ENCODE measurements at places on chromosomes 2 and 18.

DNA sequence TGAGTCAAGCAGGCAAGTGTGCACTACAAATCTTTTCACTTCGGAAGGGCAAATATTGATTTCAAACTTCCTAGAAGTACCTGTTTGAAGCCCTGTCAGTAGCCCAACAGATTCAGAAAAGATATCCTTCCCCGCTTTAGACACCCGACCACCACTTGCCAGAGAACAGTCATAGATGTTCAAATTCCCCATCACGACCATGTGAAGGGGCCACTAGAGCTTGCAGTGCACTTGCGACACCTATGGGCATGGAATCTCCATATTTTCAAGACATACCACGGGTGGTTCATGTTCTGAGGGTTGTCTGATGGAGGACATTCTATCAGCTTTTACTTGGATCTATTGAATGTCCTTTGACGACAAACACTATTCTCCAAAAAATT is 23.8 kb downstream of the GNLY start:
- no peak for DNase-seq

DNA sequence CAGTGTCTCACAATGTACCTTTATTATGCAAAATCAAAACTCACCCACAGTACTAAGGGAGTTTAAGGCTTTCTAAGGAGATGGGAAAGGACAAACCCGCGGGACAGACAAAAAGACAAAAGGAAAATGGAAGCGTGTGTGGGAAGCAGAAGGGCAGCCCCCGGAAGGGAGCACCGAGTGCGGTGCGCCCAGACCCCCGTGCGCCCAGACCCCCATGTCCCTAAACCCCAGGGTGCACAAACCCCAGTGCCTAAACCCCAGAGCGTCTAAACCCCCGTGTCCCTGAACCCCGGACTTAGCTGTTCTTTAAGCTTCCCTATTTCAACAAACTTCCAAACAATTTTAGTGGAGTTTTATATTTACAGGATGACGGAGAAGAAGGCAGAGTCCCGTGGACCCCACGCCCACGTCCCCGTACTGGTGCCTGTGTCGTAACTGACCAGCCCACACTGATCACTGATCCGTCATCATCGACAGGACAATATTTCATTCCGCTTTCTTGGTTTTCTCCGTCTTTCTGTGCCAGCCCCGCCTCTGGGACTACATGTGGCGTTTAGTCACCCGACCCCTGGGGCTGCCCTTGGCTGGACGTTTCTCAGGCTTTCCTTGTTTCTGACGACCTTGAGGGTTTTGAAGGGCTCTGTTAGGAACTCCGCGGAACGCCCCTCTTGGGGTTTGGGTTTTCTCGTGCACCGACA is 76.9 kb downstream of the RTP5 start:
- no peak for DNase-seq

DNA sequence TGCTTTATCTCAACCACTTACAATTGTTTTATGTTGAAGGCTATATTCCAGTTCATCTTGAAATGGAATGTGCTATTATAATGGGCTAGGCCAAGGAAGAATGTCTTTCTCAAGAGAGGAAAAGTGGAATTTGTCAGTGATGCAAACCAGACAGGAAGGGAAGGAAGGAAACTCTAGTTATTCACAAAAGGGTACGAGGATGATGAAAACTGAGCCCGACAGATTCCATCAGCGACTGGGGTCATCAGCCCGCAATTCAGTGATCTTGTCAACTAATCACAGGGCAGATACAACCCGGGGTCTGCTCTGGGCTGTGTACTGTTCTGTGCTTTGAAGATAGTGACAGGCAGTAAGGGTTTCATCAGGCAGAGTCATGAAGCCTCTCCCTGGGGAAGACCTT is 23.4 kb upstream of the LYPD6 start:
- DNase-seq, result no peak

GRCh38 chr18:14747513-14748474 is at the start of gene ANKRD30B:
ANKRD30B (plus strand) TSS chr18:14748172; CDS start chr18:14748420, 248 bp downstream.
- no peak for DNase-seq

- no peak for DNase-seq
These were observed 26.6 kb upstream of the ACVR1 start for GRCh38 chr2:157902692-157903091.

- no peak for DNase-seq
These were observed 818.9 kb upstream of the ACVR2A start for GRCh38 chr2:147025646-147026585.

DNA sequence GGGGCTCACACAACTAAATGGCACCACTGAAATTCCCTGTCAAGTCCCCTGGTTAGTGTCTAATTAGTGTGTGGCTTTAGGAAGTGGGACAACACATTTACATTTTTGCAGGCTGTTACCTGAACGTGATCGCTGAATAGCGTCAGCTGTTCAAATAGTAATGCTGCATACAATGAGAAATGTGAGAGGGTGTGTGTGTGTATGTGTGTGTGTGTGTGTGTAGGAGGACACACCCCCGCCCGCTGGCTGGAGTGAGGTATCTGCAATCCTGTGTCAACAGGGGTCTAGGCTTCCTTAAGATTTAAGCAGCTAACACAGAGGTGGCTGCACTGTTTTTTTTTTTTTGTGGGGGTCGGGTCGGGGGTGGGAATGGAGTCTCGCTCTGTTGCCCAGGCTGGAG is 4.8 kb upstream of the LYPD6B start:
- no peak for DNase-seq

GRCh38 chr2:162581959-162582798 is 238.2 kb downstream of the GCA start:
- DNase-seq, result no peak

- no peak for DNase-seq
These were observed 15.4 kb downstream of the CEP68 start for GRCh38 chr2:65071499-65072180.

- DNase-seq, result no peak
These were observed 54.3 kb downstream of the TTC32 start for GRCh38 chr2:19847486-19847885.

- no peak for DNase-seq
These were observed 37.2 kb downstream of the SLC14A2 start for GRCh38 chr18:45652303-45653080.

DNA sequence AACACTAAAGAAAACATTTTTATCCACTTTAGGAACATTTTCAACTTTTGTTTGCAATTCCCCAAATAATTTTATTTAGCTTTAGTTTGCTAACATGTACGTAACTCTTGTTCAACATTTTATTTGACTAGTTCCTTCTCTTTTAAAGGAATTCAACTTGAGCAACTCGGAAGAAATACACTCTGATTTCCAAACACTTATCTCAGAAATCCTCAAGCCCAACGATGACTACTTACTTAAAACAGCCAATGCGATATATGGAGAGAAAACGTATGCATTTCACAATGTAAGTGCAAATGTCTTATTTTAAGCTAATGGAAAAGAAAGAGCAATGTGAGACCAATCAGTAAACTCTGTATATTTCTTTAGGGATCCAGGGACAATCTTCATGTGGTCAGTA is 10.1 kb downstream of the SERPINB10 start:
- no peak for DNase-seq

- no peak for DNase-seq
These were observed 35.9 kb downstream of the MYO1B start for GRCh38 chr2:191280834-191281756.

GRCh38 chr2:96148410-96149217 is 3.4 kb upstream of the DUSP2 start:
- DNase-seq, result peak; percentile 99

DNA sequence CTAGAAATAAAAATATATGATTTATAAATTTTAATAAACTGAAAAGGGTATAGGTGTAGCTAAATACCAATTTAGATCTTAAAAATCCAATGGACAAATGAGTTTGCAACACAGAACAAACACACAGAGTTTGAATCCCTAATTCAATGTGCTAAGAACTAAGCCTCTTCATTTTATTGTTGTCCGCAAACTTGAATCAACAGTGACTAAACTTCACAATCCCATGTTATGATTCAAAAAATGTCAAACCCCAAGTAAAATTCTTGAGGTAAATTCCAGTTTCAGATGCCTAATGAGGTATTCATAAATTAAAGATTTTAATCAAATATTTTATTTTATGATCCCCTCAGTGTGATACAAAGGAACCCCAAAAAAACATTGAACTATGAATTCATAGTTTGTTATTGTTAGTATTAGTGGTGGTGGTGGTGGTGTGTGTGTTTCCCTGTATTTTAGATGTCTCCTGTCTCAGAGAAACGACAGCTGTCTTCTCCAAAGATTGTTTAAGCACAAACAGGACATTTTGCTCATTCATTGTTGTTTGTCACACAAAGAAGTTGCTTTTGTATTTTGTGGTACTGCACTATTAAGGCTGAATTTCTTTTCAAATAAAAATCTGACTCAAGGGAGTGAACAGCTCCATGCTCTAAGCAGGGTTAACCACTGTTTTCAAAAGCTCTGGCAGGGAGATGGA is 259.8 kb downstream of the OSR1 start:
- DNase-seq, result no peak

DNA sequence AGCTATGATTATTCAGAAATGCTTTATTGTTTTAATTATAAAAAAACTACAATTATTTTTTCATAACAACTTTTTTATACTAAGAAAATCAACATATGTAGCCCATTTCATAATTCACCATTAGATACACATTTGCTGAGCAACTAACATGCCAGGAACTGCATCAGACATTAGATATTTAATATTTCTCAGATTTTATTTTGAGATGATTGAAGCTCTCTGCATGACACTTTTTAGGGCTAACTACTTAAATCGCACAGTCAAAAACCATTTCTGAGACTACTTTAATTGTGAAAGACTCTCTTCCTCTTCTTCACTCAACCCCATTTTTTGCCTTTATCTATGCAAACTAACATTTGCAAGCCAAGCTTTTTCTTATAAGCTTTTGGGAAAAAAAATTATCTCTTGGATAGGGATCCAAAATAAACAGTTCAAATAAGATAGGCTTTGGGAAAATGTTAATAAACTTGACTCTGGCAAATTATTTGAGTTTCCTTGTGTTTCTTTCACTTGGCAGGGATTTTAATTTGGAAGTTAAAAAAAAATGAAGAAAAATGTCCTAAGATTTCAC is 9.1 kb upstream of the COL3A1 start:
- no peak for DNase-seq

DNA sequence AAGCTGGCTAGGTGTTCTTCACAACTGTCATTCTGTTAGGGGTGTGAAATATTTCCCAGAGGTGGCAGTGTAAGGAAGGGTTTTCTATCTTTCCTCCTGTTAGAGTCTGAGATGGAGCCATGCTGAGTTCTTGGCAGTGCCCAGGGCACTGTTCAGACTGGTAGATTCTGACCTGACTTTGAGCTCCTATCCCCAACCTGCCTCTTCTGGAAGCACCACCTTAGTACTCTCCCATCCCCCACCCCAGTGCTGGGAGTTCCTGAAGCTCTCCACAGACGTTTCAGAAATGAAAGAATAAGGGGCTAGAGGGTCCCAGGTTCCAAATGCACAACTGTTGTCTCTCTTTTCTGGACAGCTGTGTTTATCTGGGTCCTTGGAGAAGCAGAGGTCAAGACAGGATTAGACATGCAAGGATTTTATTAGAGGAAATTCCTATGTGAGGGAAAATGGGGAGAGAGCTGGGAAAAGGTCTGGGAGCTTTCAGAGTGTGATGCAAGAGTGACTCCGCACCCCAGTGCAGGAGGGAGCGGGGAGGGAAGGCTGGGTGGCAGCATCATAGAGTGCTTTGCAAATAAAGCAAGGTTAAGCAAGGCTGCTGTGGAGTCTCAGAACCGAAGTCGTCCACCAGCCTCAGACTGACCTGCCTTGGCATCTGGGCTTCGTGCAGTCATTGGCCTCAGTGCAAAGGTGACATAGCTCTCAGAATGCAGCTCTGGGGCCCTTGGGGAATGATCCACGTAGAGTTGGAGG is 75.5 kb downstream of the SLC4A3 start:
- no peak for DNase-seq

DNA sequence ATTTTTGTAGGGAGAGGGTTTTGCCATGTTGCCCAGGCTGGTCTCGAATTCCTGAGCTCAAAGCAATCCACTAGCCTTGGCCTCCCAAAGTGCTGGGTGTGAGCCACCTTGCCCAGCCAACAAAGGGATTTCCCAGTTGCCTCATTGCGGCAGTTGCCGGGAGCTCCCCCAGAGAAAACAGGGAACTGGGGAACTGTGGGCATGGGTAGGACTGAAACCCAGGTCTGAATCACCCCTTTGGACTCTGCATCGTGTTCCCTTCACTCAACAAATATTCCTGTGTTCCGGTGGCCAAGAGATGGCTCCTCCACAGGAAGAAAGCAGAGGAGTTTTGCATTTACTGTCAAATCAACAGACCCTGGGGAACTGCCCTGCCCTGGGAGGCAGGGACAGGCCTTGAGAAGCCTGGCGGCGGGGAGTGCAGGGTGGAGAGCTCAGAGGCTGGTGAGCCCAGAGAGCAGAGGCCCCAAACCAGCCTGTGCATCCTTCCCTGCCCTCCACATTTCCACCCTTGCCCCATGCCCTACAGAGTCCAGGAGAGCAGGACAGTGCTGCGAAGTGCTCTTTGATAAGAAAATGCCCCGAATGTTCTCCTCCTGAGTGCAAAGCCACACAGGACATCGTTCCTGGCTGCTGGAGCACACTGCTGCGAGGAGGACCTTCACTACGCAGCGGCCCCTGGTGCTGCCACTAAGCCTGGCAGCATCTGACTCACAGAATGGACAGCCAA is 24.9 kb downstream of the MYO7B start:
- no peak for DNase-seq

DNA sequence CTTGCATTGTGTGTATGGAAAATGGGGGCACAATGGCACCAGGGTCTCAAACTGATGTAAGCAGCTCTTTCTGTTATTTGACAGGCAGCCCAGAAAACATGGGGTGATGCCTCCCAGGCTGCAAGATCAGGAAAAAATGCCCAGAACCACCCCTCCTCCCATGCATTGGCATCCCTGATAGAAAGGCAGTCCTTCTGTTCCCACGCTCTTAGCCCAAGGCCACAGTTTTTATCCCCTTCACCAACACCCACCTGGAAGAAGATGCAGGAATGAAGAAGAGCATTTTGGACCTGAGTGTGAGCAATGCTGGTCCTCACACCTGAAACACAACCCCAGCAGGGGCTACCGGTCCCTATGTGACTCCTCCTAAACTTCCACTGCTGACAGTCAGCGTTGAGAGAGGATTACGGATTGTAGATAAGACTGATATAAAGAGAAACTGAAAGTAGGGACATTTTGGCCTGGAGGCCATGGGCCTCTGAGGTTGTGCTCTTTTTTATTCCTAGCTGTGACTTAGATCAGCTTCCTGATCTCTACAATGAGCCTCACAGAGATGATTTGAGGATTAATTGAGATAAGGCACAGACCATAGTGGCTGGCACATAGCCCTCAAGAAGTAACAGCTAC is 386.0 kb upstream of the ATP5MC3 start:
- DNase-seq, result no peak

DNA sequence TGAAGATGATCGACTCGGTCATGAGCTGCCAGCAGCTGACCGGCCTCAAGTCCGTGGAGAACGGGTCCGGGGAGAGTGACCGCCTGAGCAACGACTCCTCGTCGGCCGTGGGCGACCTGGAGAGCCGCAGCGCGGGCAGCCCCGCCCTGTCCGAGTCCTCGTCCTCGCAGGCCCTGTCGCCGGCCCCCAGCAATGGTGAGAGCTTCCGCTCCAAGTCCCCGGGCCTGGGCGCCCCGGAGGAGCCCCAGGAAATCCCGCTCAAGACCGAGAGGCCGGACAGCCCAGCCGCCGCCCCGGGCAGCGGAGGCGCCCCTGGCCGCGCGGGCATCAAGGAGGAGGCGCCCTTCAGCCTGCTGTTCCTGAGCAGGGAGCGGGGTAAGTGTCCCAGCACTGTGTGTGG is 14.9 kb downstream of the SALL3 start:
- DNase-seq, result no peak

GRCh38 chr2:219087848-219088247 is 27.1 kb upstream of the IHH start:
- no peak for DNase-seq

GRCh38 chr2:168034616-168035015 is 212.8 kb downstream of the STK39 start:
- DNase-seq, result no peak

Measured in T-helper 22 cell (primary cell).